Inflammatory macrophage treated with lipopolysaccharide for 1 hour (primary cell): ENCODE measurements at places on chromosomes 5 and 9.

DNA sequence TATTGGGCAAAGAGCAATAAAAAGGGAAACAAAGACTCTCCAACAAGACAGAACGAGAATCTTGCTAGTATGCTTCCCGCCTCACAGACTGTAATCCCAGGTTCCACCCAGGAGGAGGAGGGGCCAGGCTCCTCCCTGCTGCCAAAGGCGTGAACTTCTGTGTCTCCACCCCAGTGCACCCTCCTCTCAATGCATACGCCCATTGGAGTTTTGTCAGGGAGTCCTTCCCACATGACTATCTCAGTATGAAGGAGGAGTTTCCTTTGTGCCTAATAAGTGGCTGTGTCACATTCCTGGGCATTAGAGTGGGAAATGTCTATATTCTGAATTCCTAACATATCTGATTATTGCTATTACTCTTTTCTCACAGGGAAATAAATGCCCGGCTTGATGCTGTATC, 106.4 kb upstream of the DHFR start:
- DNase-seq, result no peak

- no peak for DNase-seq
Measured at GRCh38 chr5:6773342-6774035, 60.3 kb downstream of the TENT4A start.

DNA sequence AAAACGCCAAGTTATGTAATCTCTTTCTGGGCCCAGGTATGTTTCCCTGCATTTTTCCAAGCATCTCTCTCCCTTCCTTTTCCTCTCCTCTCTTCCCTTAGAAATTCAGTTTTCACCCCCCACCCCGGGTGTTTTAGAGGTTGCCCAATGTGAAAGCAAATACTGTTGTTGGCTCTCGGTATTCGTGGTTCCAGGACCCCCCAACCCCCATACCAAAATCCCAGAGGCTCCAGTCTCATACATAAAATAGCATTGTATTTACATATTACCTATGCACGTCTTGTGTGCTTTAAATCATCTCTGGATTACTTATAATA, 48.8 kb downstream of the ACER2 start:
- DNase-seq, result no peak

DNA sequence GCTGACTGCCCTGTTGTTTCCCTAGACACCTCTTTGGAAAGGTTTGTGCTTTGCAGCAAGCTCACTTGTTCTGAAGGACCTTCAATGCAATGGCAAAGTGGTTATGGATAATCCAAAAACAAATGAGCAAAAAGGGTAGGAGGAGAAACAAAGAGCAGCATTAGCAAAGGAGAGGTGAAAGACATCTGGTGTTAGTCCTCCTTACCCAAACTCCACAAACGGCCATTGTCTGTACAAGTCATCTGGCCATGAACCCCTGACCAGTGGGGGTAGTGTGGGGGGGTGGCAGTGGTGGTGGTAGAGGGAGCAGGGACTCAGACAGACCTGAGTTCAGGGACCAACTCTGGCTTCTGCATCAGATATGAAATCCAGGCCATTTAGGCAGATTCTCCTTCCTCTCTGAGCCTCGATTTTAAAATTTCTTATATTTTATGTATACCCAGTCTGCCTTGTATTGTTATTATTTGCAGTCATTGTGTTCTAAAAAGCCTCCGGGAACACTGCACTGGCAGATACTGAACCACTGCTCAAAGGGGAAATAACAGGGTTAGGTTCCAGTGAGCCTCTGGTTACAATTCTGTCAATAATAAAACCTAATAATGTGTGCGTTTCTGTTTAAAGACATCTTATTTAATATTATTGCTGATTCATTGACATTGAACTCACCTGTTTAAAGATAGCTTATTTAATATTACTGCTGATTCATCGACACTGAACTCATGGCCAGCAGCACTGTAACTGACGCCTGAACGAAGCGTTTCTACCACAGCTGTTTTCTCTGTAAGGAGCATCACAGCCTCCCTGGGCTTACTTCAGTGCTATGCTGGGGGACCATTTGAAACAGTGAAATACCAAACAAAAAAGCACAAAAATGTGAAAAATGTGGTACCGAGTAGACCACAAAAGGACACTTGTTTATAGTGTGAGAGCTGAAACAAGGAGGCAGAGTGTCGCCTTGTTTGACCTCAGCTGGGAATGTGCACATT, 156.0 kb downstream of the SEC61B start:
- no peak for DNase-seq

- DNase-seq, result no peak
Measured at GRCh38 chr5:103962023-103962422, 399.4 kb upstream of the NUDT12 start.

DNA sequence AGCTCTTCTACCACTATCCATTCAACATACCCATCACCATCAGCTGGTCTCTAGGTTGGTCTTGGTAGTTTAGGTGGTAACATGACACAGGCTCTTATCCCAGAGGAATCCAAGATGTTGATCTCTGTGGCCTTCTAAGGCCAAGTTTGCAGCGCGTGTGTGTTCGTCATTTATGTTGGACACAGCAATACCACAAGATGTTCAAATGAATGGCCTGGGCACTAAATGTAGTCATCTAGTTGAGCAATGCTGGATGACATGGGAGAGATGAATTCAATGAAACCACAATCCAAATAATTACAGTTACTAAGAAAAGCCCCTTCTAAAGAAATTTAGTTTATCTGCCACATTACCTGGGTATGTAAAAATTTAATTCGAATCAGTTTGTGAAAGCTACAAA, 292.4 kb downstream of the MRPS30 start:
- DNase-seq, result no peak

- DNase-seq, result no peak
Measured at GRCh38 chr5:108548684-108549596, 167.0 kb upstream of the FBXL17 start.

DNA sequence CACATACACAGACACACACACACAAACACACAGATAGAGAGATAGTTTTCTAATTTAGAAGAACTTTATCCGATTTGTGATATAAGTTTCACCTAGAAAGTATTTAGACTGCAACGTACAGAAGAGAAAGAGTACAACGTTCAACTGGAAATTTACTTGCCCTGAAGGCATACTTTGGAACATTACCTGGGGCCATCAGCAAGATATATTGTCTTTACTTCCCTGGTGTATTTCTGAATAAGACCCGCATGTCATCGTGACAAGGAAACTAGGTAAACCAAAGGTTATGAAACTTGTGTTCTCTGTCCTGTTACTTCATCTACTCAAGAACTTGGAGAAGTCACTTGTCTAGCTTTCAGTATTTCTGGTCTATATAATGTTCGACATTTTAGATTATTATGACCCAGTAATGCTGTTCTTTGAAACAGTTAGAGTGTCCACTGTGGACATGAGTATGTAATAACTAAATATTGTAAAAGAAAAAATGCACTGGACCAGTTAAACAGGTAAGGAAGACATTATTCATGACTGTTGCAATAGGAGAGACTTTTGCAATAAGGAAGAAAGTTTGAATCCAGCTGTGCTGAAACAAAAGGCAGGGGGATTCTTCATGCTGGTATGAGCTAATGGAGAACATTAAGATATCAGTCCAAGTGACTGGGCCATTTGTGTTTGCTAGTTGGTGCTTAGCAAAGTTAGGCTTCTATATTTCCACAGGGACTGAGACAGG, 1791.1 kb downstream of the MAT2B start:
- no peak for DNase-seq

DNA sequence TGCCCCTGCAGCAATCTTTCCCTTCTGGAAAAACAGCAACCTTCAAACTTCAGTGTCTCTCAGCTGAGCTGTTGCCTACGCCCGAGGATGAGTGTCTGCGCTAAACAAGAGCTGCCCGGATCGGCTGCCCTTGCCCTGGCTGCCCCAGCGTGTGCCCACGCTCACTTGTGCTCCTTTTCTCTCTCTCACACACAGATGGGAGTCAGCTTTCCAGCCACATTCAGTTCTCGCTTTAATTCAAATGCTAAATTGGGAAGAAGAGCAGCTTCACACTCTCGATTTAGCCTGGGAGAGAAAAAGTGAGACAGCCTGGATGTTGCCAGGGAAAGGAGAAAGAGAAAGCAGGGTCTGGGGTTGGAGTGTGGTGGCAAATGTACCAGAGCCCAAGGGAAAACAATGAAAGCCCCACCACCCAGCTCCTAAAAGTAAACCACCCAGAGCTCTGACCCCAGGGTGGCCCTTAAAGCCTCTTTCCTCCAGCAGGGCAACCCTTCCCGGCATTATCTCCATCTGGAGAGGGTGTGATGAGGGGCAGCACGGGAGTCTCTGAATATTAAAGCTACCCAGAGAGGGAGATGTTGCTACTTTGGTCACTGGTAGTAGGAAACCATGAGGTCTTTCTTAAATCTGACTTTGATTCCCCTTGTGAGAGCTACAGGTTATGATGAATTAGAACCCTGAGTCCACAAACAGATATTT, 9.9 kb upstream of the EGR1 start:
- no peak for DNase-seq

DNA sequence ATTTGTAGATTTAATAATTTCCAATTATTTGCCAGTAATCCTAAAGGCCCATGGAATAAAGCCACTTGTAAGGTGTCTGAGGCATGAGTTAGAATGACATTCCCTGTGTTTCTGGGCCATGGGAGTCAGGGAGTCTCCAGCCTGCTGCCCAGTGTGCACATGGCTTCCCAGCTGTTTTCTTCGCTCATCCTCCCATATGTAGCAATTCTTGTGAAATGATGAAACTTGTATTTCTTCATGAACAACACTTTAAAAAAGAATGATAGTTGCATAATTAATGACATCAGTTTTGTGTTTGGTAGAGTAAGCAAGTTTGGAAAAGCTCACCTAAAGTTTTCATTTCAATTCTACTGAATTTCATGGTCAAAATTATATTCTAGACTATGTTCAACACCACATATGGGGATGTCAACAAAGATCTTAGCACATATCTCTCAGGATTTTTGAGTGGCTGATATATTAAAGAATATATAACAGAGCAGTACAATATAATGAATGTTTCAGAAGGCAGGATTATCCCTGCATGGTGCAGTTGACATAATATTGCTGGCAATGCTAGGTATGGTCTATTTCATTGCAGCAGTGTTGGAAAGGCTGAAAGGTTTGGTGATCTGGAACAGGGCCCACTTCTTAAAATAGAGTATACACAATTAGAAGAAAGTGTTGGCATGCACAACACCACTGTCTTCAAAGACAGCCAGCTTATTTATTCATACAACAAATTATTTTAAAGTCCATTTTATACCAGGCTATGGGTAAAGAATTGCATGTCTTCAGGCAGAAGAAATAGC, 44.7 kb downstream of the GRIN3A start:
- peak; percentile 55 for DNase-seq

- DNase-seq, result no peak
Measured at GRCh38 chr9:20070336-20070735, 281.5 kb upstream of the SLC24A2 start.

- DNase-seq, result no peak
Measured at GRCh38 chr5:56900858-56901578, 8.4 kb upstream of the SETD9 start.

DNA sequence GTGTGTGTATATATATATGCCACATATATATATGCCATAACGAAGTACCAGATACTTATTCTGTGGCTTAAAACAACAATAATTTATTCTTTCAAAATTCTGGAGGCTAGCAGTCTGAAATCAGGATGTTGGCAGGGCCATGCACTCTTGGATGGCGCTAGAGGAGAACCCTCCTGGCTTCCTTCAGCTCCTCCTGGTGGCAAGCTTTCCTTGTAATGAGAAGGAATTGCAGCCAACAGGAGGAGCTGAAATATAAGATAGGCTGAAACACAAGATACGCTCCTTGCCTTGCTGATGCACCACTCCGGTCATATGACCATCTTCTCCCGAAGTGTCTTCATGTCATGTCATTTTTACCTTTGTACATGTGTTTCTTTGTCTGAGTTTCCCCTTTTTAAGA, 368.1 kb upstream of the CTNND2 start:
- DNase-seq, result no peak

DNA sequence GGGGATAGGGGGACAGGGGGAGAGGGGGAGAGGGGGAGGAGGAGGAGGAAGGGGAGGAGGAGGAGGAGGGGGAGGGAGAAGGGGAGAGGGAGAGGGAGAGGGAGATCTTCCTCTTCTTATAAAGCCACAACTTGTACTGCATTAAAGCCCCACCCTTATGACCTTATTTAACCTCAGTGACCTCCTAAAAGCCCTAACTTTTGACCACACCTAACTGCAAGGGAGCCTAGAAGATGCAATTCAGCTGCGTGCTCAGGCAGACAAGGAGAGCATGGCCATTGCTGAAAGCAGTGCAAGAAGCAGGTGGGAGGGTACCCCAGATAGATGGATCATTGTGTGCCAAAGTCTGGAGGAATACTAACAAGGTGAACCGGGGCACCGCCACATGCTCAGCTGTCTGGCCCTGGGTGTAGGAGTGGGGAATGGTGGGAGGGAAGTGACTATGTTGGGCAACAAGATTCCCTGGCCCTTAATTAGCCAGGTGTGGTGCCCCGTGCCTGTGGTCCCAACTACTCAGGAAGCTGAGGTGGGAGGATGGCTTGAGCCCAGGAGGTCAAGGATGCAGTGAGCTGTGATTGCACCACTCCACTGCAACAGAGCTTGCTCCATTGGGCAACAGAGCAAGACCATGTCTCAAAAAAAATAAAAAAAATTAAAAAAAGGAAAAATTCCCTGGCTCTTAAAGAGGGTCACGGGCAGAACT, 125.4 kb upstream of the BOD1 start:
- DNase-seq, result no peak

GRCh38 chr5:929596-929995, 36.9 kb downstream of the TRIP13 start:
- DNase-seq, result no peak

- DNase-seq, result no peak
Measured at GRCh38 chr5:74241751-74242140, 398.8 kb downstream of the ENC1 start.

DNA sequence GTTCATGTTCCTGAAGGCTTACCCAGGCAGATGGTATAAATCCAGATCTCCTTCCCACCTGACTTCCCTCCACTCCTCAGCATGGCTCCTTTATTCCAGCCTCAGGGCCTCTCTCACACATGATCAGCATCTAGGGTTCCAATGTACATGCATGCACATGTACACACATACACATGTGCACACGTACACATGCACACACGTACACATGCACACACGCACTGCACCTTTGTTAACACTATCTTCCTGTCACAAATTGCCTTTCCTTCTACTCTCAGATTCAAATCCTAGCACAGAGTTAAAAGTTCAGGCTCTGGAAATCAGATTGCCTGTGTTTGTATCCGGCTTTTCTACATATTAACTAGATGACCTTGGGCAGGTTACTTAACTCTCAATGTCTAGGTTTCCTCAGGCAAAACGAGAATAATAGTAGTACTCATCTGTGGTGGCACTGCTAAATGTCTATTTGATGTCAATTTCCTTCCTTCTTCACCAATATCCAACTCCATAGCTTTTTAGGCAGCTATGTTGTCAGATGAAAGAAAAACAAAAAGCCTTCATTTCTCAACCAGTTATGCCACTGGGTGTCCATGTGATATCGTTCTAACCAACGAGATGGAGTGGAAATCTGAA, 12.8 kb upstream of the SELENOP start:
- DNase-seq, result no peak

- peak; percentile 35 for DNase-seq
Measured at GRCh38 chr9:12813960-12814876, 39.4 kb downstream of the LURAP1L start.
